Endothelial cell (in vitro differentiated cells): ENCODE measurements at places on chromosomes 6 and 20. TPM values are rescaled to one million over a fixed set of nuclear protein-coding genes. Genes with fewer than 3 reads are reported as not detected.

RIPPLY2 gene
- not detected for total RNA-seq

SLC4A11 gene
- total RNA-seq, result 30.6 TPM

ANGPT4 gene
- total RNA-seq, result 0.51 TPM

PAK5 gene
- 0.10 TPM for total RNA-seq

AGPAT4 gene
- total RNA-seq, result 25.2 TPM

LY6G5B gene
- total RNA-seq, result 16.3 TPM

FKBP1C gene
- 1.0 TPM for total RNA-seq

TAGAP gene
- 0.41 TPM for total RNA-seq

DNA sequence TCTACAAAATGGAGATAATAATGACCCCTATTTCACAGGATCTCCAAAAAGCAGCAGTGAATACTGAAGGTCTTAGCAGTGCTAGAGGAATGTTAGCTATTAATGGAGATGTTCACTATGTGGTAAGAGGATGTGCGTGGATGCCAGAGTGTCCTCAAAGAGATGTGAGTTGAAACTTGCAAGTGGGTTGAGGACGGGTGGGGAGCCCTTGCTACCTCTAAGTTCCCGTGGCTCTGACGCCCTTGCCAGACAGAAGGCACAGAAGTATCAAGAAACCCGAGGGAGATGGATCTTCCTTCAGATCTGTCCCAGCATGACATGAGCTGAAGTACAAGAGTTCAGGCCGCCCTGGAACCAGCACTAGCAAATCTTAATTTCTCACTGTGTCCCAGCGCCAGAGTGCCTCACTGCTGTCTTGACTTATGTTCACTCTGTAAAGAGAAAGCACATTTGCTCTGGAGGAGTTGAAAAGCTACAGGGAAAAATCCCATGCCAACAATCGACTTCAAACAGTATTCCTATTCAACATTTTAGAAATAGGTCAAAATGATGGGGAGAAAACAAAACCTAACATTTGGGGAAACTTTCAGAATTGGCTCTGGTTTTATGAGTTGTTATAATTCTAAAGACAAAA lies 59.5 kb downstream of the FYN start:
- no peak overlapping the region for H3K27ac ChIP-seq
- no peak overlapping the region for H3K4me3 ChIP-seq
- H3K36me3 ChIP-seq, result peaks cover 35% of the 10 kb centered on the region
- H3K27me3 ChIP-seq, result peaks cover 2% of the 10 kb centered on the region

DNA sequence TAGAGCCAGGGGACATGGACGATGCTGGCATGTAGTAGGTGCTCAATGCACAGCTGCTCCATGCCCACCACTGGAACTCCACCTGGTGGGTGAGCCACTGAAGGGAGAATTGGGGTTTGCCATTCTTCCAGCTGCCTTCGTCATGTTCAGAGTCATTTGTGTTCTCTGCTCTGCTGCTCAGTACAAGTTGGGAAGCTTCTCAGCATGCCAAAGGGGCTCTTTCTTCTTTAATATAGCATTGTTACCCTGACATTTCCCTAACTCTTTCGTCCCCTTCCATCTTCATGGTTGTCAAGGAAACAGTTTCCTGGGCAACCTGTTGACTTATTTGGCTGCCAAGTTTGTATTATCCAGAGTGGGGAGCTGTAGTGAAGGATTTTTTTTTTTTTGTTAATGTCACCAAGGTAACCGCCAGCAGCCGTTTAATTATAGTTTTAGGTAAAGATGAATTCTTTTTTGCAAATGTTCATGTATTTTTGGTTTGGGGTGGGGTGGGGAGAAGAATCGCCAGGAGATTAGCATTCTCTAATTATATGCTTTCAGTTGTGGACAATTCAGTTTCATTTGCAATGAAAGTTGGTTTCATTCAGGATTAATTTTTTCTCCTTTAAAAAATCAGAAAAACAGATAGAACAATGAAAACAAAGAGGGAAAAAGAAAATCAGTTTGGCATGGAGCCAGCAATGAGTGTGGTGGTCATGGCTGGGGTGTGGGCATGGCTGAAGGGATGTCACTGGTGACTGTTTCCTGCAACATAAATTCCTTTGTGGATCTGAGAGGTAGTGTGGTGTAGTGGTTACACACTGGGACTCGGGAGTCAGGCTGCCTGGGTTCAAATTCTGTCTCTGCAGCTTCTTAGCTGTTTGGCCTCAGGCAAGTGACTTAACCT lies 73.0 kb upstream of the KCNG1 start:
- H3K27ac ChIP-seq, result no peak overlapping the region
- H3K27me3 ChIP-seq, result peaks cover 2% of the 10 kb centered on the region
- no peak for DNase-seq
- no peak overlapping the region for H3K4me3 ChIP-seq
- peaks cover 10% of the 10 kb centered on the region for H3K4me1 ChIP-seq

DNA sequence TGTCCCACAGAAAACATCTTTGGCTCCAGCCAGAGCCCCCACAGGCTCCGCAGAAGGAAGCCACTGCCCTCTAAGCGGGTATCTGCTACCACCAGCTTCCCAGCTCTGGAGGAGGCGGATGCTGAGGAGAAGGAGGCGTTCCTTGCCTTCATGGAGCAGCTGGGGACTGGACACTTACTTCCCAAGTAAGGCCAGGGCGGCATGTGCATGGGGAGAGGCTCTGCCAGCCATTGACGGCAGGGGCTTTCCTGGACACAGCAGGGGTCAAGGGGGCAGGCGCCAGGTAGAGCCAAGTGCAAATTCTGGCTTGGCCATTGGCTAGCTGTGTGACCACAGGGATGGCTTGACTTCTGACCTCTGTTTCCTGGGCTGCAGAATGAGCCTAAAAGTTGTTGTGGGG lies 17.8 kb downstream of the RAB44 start:
- no peaks in the 10 kb centered on the region for H3K4me1 ChIP-seq
- H3K36me3 ChIP-seq, result no peaks in the 10 kb centered on the region
- H3K27ac ChIP-seq, result no peak overlapping the region
- H3K4me3 ChIP-seq, result no peak overlapping the region
- DNase-seq, result no peak

DNA sequence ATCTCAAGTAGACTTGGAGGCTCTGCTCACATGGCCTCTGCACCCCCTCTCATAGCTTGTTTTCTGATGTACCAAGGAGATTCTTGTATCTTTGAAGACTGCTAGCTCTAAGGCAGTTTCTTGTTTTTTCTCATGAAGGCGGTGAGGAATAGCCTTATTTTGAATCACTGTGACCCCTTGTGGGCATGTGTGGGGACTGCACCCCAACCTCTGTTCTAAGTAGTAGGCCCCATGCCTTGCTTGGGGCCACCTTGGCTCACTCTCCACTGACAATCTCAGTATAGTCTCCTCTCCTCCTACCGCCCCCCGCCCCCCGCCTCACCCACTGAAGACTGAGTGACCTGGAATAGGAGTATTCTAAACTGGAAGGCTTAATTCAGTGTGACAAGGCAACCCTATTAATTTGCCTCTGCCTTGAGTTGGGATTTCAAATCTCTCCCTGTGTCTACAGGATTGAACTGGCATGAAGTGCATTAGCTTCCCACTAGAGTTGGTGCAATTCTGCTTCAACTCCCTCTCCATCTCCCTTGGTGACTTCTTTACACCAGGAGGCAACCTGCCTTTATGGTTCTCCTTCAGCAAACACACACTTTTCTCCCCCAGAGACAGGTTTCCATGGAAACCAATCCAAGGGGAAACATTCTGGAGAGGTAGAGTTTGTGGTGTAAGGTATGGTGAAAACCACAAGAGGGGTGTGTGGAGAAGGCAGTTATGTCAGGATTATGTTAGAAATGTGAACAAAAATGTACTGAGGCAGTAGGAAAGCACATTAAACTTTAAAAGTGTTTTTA lies 75.4 kb upstream of the ECI2 start:
- H3K27ac ChIP-seq, result no peak overlapping the region
- no peak overlapping the region for H3K4me3 ChIP-seq
- H3K27me3 ChIP-seq, result peaks cover 3% of the 10 kb centered on the region

DNA sequence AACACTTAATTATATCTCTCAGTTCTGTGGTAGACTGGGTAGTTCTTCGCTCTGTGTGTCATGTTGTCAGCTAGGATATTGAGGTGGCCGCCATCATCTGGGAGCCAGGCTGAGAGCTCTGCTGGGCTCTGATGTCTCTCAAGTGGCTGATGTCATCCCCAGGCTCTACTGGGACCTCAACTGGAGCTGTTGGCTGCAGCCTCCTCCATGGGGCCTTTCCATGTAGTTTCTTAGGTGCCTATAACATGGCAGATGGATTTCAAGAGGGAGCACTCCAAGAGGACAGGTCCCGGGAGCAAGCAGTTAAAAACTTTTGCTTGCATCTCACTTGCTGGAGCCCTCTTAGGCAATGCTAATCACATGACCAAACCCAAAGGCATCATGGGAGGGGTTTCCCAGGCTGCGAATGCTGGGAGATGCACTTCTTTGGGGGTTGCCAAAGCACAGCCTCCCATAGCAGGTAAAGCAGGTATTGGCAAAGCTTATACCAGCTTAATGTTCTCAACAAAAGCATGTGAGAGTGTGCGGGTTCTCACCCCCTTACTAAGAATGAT lies 129.8 kb downstream of the TMEM242 start:
- peaks cover 7% of the 10 kb centered on the region for H3K27me3 ChIP-seq
- H3K4me1 ChIP-seq, result no peaks in the 10 kb centered on the region
- peaks cover 32% of the 10 kb centered on the region for H3K36me3 ChIP-seq
- no peak overlapping the region for H3K27ac ChIP-seq
- no peak overlapping the region for H3K4me3 ChIP-seq
- DNase-seq, result no peak

GRCh38 chr20:39259010-39259803 lies 297.1 kb downstream of the DHX35 start:
- no peaks in the 10 kb centered on the region for H3K36me3 ChIP-seq
- DNase-seq, result no peak
- H3K4me3 ChIP-seq, result no peak overlapping the region

- H3K4me3 ChIP-seq, result no peak overlapping the region
- H3K4me1 ChIP-seq, result peaks cover 40% of the 10 kb centered on the region
- no peaks in the 10 kb centered on the region for H3K27me3 ChIP-seq
- peak overlapping the region; percentile 9 for H3K27ac ChIP-seq
- DNase-seq, result no peak
Observed at GRCh38 chr6:147218797-147219196, 14.6 kb downstream of the STXBP5 start.

GRCh38 chr6:3306848-3307247 lies 48.1 kb downstream of the PSMG4 start:
- H3K27ac ChIP-seq, result no peak overlapping the region
- no peak for DNase-seq
- peaks cover 34% of the 10 kb centered on the region for H3K36me3 ChIP-seq
- H3K4me1 ChIP-seq, result peaks cover 2% of the 10 kb centered on the region

GRCh38 chr6:157726892-157727628 lies 96.0 kb upstream of the SNX9 start:
- no peak for DNase-seq
- no peak overlapping the region for H3K4me3 ChIP-seq
- peaks cover 12% of the 10 kb centered on the region for H3K4me1 ChIP-seq
- H3K27ac ChIP-seq, result no peak overlapping the region

- H3K4me3 ChIP-seq, result no peak overlapping the region
- H3K27ac ChIP-seq, result no peak overlapping the region
- H3K27me3 ChIP-seq, result no peaks in the 10 kb centered on the region
Observed at GRCh38 chr6:94680669-94681212, 896.6 kb upstream of the MANEA start.

DNA sequence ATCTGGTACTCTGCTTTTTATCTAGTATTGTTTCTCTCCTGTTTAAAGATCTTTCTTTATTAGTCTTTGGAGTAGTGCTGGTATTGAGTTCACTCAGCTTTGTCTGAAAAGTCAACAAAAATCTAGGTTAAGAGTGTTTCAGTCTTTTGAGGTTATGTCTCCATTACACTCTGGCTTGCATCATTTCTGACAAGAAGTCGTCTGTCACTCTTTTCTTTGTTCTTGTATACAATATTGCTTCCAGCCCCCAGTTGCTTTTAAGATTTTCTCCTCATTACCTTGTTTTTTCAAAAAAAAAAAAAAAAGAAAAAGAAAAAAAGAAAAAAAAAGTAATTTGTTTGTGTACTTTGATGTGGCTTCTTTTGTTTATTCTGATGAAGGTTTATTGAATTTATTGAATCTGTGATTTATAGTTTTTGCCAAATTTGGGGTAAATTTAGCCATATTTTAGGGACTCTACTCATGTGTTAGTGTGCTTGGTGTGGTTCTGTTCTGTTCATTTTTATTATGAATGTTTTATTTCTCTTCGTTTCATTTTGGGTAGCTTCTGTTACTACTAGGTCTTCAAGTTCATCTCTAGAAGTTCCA lies 408.9 kb downstream of the CDKAL1 start:
- no peak for DNase-seq
- no peaks in the 10 kb centered on the region for H3K4me1 ChIP-seq
- no peak overlapping the region for H3K4me3 ChIP-seq
- no peaks in the 10 kb centered on the region for H3K36me3 ChIP-seq
- H3K27me3 ChIP-seq, result no peaks in the 10 kb centered on the region

- DNase-seq, result no peak
- H3K4me3 ChIP-seq, result no peak overlapping the region
- no peaks in the 10 kb centered on the region for H3K36me3 ChIP-seq
- H3K27ac ChIP-seq, result no peak overlapping the region
Observed at GRCh38 chr6:3542032-3542640, 85.3 kb upstream of the SLC22A23 start.

DNA sequence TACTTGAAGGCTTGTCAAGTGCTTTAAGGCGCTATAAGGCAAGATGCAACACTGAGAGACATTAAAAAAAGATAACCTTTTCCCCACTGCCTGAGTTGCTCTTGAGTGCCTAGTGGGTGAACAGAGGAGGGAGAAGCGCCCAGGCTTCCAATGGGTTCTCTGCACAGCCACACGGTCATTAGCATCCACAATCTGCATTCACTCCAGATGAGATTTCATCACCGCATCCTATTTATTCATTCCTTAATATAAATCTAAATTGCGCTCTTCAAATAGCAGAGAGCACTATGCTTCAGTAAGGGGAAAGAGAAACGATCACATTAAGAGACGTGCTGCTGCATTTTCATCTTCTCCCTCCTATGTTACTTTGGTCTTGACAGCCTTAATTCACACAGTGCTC lies 219.2 kb downstream of the ATXN1 start:
- no peaks in the 10 kb centered on the region for H3K36me3 ChIP-seq
- no peak overlapping the region for H3K27ac ChIP-seq
- H3K4me1 ChIP-seq, result peaks cover 3% of the 10 kb centered on the region
- peaks cover 4% of the 10 kb centered on the region for H3K27me3 ChIP-seq
- no peak for DNase-seq
- H3K4me3 ChIP-seq, result no peak overlapping the region

- H3K27ac ChIP-seq, result peak overlapping the region; percentile 44
- DNase-seq, result no peak
- no peaks in the 10 kb centered on the region for H3K36me3 ChIP-seq
- peaks cover 10% of the 10 kb centered on the region for H3K4me1 ChIP-seq
- H3K27me3 ChIP-seq, result peaks cover 1% of the 10 kb centered on the region
- H3K4me3 ChIP-seq, result no peak overlapping the region
Observed at GRCh38 chr20:9353916-9354276, 160.5 kb upstream of the LAMP5 start.

DNA sequence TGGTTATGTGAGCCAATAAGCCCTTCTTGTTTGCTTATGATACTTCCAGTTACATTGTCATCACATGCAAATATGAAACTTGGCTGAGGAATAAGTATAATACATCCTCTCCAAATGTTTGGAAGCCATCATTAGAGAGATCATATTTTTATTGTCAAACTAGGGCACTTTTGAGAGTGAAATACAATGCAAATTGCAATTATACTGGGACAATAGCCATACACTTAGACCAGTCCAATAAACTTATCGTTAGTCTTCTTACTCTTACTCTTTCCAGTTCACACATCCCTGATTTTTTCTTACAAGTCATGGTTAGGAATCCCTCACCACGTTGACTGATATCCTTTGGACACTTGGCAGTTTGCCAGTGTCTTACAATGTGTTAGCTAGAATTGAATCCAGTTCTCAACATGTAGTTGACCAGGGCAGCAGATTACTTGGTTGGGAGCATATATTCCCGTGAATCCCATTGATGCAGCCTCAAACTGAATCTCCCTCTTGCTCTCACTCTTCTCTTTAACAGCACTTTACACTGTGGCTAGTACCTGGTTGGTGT lies 519.7 kb upstream of the ID4 start:
- DNase-seq, result no peak
- no peak overlapping the region for H3K27ac ChIP-seq
- no peaks in the 10 kb centered on the region for H3K36me3 ChIP-seq
- H3K4me3 ChIP-seq, result no peak overlapping the region
- H3K27me3 ChIP-seq, result peaks cover 4% of the 10 kb centered on the region
